Choroid plexus epithelial cell (primary cell): ENCODE measurements at places on chromosomes 6 and 20.

DNA sequence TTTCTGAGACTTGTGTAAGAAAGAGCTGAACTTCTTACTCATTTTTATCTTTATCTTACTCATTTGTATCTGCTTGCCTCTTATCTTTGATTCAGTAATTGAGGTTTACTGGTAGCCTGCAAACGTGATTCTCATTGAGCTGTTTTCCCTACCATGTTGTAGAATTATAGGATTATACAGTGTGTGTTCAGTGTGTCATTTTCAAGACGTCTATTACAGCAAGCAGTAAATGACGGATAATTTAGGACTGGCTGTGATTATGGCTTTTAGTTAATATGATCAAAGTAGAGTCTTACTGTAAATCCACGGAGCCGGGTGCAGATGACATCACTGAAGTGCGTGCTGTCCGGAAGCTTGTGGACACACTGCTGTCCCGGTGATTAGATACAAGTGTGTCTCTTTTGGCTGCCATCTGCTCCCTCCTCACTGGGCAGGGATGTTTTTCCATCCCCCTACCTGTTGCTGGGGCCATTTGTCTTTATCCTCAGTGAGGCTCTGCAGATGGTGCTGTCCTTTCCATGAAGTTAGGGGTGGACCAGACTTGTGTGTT lies 6.0 kb downstream of the NELFCD start:
- no peak for DNase-seq

- DNase-seq: peak; percentile 40
These were observed 50.0 kb upstream of the NOX3 start for GRCh38 chr6:155505608-155505989.

DNA sequence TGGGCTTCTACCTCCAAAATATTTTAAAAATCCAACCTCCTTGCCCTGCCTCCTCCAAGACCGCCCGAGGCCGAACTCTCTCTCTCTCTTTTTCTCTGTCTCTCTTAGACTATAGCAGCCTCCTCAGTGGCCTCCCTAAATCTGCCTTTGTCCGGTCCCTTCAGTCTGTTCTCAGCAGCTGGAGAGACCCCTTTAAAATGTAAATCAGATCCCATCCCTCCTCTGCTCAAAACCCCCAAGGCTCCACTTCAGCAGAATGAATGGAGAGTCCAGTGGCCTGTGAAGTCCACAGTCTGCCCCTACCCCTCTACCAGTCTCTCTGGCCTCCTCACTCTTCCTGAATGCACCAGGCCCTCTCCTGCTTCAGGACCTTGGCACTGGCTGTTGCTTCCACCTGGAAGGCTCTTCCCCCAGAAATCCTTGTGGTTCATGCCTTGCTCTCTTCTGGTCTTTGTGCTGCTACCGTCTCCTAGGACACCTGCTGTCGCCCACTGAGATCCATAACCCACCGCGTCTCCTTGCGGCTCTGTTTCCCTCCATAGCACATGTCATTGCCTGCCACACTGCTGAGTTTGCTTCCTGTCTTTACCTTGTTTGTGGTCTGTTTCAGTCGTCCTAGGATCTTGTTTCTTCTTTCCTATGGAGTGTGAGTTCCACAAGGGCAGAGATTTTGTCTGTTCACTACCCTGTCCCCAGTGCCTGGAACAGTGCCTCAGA lies 6.0 kb downstream of the MLN start:
- no peak for DNase-seq

DNA sequence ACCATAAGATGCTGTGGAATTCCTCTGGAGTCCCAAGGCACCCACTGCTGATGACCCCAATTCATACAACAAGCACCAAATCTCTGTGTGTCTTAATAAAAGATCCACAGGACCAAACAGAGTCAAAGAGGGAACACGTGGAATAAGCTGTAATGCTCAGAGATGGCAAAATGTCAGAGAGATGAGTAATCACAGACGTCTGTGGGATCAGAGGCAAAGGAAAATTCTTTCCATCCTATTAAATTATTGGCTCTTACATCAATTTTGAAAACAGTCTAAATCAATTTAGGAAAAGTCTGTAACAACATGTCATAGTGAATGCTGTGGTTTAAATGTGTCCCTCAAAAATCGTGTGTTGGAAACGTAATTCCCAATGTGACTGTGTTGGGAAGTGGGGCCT lies 17.5 kb upstream of the SAMD3 start:
- DNase-seq: peak; percentile 80

GRCh38 chr20:10982692-10983091 lies 308.9 kb upstream of the JAG1 start:
- peak; percentile 95 for DNase-seq

- DNase-seq: no peak
These were observed at the start of gene GDAP1L1 for GRCh38 chr20:44247131-44247571. Gene GDAP1L1 (plus strand): TSS chr20:44247308. CDS start chr20:44247335, 27 bp downstream.

- DNase-seq: no peak
These were observed 35.0 kb downstream of the ARMC2 start for GRCh38 chr6:108883172-108883571.

- DNase-seq: no peak
These were observed 64.9 kb upstream of the ZFP64 start for GRCh38 chr20:52256454-52256853.

GRCh38 chr6:136566007-136566487 lies 15.8 kb upstream of the MAP7 start:
- DNase-seq: peak; percentile 39

GRCh38 chr20:35307666-35308653 lies 15.7 kb upstream of the FAM83C start:
- peak; percentile 37 for DNase-seq

- peak; percentile 2 for DNase-seq
These were observed 149.8 kb downstream of the GRM4 start for GRCh38 chr6:33996120-33996475.

GRCh38 chr6:144336900-144337299 lies 51.8 kb downstream of the UTRN start:
- no peak for DNase-seq

GRCh38 chr20:10132387-10132786 lies 86.2 kb upstream of the SNAP25 start:
- DNase-seq: no peak

DNA sequence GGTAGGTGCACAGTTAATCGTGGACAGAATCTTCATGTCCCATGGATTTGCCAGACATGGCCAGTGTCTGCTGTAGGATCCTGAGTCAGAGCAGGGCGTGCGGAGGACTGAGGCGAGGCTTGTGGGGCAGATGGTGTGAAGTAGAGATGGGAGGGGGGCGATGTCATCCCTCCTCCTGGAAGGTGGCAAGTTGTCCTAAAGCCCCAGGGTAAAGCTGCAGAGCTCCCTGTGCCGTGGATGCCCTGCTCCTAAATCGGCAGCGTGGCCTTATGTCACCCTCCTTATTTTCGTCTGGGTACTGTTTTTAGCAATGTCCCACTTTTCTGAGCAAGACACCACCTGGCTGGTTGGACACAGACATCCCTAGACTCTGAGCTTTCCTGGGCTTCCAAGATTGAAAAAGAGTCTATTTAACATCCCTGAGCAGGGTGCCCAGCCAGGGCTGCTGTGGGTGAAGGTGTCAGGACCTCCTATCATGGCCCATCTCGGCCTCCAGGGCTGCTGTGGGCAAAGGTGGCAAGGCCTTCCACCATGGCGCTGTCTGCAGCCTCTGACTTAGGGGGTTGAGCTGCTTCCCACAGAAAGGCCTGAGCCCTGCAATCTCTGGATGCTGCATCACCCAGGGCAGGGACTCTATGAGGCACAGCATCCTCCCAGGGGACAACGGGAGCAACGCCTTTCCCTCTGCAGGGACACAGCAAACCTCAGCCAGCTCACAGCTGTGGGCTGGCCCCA lies 145.4 kb downstream of the TTLL2 start:
- no peak for DNase-seq

DNA sequence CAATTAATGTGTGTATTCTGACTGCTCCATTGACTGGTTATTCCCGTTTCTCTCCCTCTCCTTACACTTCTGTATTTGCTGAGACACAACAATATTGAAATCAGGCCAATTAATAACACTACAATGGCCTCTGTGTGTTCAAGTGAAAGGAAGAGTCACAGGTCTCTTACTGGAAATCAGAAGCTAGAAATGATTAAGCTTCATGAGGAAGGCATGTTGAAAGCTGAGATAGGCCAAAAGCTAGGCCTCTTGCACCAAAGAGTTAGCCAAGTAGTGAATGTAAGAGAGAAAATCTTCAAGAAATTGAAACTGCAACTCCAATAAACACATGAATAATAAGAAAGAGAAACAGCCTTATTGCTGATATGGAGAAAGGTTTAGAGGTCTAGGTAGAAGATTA lies 489.5 kb upstream of the CITED2 start:
- DNase-seq: no peak

DNA sequence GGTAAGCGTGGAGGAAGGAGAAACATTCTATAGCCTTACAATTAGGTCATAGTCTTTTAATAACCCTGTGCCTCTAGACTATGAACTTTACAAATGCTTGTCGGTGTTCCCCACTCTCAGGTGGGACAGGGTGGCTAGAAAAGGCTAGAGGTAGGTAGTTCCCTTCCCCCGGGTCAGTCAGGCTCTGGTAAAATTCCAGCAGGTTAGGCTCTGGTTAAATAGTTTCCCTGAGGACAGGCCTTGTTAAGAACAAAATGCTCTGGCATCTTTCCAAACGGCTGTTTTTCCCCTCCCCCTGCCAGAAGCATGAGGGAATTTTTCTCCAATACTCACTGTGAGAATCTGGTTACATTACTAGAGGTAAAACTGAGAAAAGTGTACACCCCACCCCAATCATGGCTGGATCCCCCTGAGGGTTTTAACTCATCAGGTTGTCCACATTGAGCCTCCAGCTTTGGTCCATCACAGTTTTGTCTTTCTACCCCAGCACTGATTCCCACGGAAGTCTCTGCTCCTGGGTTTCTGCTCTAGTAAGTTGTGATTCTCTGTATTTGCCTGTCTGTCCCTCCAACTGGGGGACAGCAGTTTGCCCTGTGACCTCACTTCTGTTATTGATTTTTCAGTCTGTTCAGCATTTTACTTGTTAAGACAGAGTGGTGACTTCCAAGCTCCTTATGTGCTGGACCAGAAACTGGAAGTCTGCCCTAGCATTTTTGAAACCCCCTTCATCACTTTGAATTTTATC lies 84.7 kb upstream of the ADGRF1 start:
- DNase-seq: peak; percentile 80

DNA sequence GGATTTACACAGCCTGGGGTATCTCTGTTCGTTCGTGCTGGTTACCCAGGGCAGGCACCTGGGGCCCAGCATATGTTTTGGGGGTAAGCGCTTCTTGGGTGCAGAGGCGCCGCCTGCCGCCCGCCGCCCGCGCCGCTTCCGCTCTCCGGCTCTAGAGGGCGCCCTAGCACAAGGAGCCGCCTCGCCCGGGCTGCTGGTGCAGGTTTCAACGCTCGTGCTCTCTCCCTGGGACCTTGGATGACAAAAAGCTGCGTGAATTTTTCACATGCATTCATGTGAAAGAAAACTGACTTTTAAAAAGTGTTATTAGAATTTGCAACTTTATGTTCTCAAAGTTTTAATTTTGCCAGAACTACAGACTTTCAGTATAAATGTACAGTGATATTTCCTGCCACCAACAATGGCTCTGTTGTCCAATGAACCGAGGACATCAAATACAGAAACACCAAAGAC lies 32.5 kb downstream of the PRR18 start:
- DNase-seq: peak; percentile 58

DNA sequence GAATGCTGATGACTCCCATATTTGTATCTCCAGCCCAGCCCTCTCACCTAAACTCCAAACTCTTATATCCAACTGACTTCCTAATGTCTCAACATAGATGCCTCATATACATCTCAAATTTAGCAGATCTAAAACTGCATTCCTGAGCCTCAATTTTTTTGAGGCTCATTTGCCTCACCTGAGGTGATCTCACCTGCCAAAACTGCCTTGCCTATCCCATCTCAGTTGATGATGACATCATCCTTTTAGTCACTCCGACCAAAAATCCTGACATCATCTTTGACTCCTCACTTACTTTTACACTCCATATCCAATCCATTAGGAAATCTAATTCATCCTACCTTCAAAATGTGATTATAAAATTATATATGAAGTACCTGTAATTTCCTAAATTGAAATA lies 25.6 kb upstream of the SLPI start:
- no peak for DNase-seq

DNA sequence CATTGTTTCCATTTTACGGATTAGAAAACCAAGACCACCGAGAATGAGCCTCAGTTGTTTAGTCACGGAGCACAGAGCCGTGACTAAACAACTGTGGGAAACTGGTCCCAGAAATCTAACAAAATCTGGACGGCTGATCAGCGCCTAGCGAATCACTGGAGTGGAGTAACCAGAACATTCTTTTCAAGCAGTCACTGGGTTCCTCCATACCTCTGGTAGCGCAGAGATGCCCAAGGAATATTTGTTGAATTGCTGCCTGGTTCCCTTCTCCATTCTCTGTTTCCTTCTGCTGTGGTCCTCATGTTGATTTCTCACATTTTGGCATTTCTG lies 62.0 kb downstream of the GPX5 start:
- DNase-seq: peak; percentile 30

DNA sequence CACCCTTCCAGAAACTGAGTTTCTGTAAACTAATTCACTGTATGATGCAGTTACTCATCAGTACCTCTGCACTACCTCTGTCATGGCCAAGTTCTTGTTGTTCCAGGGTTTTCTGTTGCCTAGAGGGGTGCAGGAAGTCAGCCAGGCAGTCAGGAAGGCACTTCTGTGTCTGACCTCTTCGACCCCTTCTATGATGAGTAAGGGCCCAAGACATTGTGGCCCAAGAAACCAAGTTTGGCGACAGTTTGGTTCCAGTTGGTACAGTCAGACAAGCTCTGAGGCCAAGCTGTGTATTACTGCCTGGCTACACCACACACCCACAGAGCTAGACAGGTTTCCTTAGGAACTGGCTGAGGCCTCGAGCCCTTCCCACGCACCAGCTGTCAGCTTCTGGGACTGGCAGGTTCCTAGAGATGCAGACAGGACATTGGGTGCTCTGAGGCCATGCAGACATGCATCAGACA lies 41.2 kb downstream of the TRAF3IP2 start:
- peak; percentile 31 for DNase-seq

DNA sequence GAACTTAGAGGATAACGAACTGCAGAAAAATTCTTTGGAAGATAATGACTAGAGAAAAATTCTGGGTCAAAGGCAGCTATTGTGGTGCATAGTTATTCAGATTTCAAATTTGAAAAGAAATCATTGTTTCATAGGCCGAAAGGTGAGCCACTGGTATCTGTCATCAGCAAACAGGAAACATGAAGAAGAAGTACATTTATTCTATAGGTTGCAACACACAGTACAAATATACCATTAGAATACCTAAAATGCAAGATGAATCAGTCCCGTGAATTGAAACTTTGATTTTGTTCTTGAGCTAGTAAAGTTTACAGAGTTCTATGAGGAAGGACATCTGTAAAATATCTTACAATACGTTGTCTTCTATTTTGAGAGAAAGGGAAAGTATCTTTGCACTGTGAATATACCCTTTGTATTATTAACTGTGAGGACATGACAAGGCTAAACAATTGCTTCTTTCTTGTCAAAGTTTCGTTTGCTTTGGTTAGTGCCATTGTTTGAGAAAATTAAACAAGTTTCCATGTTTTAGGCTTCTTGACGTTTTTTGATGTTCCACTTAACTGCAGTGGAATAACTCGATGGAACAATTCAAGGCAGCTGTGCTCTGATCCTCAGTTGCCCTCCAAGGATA lies 84.7 kb downstream of the HDGFL1 start:
- no peak for DNase-seq

- DNase-seq: no peak
These were observed 130.9 kb downstream of the CARMIL1 start for GRCh38 chr6:25410102-25410501.
